Gastroesophageal sphincter (tissue), 4 donors: ENCODE measurements at places on chromosomes 4 and X. TPM values are rescaled to one million over a fixed set of nuclear protein-coding genes. Genes with fewer than 3 reads are reported as not detected.

DNA sequence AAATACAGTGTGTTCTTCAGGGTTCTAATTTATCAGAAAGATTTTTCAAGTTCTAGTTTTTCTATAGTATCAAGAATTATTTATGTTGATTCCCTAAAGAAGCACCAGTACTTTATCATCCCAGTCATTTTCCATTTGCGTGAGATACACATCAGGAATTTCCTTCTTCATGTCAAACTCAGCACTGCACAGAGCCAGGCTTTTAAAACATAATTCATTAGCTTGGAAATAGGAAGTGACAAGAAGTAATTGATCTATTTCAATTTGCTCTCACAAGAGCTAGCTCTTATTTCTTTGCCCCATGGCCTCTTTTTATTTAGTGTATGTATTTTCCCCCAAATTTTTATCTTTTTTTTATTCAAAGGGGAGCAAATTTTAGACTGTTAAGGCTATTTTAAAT lies 13.0 kb upstream of the SLC10A4 start:
- ATAC-seq: no peak

DNA sequence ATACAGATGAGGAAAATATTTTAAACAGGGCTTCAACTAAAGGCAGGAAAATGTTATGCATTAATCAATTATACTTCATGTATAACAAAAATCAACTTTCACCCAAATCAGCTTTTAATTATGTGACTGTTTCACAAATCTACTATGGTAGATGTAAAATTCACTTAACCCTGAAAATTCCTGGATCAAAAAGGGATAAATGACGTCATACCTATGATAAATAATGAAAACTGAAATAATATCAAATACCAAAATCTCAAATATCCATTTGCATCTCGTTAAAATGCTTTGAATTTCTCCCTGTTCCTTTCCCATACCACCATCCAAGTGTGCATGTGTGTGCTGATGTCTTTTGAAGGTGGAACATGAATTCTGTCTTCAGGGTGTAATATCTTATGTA lies 11.5 kb downstream of the S100G start:
- ATAC-seq: no peak

The FGFBP2 gene
- 3.3 TPM for total RNA-seq

The IL1RAPL2 gene
- 0.54 TPM for total RNA-seq
